Stimulated activated CD8-positive, alpha-beta memory T cell treated with anti-CD3 and anti-CD28 coated beads, Interleukin-4, amount 100 ng/mL, for 4 hours (primary cell): ENCODE measurements at places on chromosomes 4 and X.

DNA sequence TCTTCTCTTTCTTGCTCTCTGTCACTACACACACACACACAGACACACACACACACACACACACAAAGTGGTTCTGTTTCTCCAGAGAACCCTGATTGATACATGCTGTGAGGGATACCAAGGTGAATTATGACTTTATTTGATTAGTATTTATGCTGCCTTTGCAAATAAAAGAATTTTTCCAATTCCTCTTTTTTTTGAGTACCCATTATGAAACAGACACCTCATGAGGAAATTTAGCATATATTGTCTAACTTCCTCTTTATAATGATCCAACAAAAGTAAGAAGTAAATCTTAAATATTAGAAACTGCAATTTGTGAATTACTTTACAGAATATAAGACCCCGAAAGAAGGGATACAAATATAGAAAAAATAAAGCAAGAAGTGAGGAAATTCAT lies 14.3 kb upstream of the RAB28 start:
- no peak for DNase-seq

GRCh38 chr4:152684007-152684406 lies 4.2 kb upstream of the TMEM154 start:
- DNase-seq, result no peak

GRCh38 chrX:19902110-19902509 lies 14.7 kb upstream of the SH3KBP1 start:
- no peak for DNase-seq

DNA sequence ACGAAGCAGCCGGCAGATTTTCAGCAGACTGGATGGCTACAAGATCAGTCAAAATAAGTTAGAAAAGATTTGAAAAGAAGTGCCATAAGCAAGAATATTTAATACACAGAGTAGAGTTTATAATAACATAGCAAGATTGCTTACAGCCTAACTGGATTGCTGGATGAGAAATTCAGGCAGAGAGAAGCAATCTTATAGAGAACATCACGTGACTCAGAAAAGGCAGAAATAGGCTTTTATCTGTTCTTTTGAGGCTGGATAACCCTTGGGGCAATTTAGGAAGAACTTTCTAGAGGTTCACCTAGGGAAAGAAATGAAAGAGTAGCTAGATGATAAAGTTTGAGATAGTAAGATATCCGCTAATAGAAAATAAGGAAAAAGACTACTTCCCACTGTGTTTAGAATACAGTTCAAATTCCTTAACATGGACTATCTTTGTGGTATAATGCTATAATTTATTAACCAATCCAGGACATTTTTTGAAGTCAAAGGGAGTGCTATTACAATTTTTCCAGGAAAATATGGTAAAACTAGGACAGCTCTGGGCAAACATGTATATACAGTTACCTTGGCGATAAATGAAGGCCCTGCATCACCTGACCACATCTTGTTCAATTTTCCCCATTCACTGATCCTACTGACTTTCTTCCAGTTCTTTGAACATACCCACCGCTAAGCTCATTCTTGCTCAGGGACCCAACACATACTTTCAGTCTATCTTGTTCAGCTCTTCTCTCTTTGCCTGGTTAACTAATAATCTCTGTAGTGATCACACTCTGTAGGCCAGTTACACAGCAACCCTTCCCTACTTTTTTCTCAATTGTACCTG lies 12.7 kb upstream of the SPCS3 start:
- no peak for DNase-seq

DNA sequence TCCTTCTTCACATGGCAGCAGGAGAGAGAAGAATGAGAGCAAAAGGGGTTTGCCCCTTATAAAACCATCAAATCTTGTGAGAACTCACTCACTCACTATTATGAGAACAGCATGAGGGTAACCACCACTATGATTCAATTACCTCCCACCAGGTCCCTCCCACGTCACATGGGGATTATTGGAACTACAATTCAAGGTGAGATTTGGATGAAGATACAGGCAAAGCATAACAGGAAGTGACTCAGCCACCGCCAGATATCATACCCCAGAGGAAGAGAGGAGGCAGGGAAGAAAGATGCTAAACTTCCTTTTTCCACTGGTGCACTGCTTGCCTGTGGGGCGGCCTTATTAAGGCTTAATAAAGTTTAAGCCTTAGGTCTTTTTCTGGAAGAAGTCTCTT lies 766.1 kb downstream of the KCTD8 start:
- DNase-seq, result no peak

- DNase-seq, result no peak
These were observed 4.6 kb downstream of the PNMA5 start for GRCh38 chrX:152989292-152989658.

GRCh38 chr4:77800483-77801259 lies 18.5 kb downstream of the CNOT6L start:
- no peak for DNase-seq

DNA sequence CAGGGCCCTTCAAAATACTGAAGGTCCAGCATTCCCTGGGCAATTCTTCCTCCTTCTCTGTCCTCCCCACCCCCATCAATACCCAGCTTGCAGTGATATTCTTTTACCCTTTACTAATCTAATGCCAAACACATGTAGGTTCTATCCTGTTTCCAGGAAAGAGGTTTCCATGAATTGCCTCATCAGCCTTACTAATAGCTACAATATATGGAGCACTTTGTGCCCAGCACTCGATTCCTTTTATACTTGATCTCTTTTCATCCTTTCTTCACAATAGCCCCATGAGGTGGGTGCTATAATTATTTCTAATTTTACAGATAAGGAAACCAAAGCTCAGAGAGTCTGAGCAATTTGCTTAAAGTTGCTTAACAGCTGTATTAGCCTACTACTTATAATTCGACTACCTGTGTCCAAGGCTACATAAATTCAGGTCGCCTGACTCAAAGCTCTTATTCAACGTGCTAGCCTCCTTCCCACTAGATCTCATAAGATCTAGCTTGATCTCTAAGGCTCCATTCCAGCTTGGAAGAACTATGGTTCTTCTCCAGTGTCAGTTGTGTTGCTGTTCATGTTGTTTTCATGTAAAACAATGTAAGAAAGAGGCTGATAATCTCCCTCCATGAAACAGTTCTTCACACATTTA lies 229.6 kb upstream of the PGRMC2 start:
- no peak for DNase-seq

DNA sequence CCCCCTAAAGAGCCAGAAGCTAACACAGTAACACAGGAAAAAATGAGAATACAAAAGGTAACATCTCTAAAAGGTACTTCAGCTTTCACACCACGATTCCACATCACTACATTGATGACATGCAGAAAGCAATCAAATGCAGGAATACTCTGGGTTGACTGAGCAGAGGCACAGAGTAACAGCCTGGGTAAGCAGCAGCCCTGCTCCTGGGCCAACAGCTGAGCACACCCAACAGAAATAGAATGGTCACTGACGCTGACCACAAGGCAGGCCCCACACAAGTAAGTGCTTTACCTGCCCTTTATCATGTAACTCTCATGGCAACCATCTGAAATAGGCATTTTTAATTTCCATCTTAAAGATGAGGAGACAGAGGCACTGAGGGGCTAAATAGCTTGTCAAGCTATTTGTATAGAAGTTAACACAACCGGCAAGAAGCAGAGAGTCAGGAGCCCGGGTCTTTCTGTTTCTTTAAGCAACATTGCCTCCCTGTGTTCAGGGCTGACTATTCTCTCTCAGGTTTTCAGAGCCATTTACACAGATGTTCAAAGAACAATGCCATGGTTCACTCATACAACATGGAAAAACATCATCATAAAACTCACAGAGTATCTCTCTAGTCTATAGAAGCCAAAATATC lies 168.9 kb downstream of the ZNF674 start:
- no peak for DNase-seq

GRCh38 chr4:102420563-102421398 lies 75.5 kb upstream of the SLC39A8 start:
- DNase-seq, result no peak

GRCh38 chr4:78165758-78166157 lies 108.6 kb downstream of the FRAS1 start:
- DNase-seq, result no peak

DNA sequence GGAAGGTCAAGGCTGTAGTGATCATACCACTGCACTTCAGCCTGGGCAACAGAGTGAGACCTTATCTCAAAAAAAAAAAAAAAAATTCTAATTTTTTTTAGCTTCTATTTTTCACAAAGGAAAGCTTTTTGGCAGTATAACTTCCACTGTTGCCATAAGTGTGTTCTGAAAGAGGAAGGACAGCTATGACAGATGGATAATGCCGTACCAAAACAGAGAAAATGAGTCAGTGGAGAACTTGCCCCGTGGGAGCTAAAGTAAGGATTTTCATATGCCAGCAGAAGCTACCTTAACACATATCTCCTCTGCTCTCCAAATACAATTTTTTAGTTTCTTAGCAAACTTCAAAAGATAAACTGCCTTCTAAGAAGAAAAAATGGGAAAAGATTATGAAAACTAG lies 43.7 kb downstream of the RPS3A start:
- no peak for DNase-seq

DNA sequence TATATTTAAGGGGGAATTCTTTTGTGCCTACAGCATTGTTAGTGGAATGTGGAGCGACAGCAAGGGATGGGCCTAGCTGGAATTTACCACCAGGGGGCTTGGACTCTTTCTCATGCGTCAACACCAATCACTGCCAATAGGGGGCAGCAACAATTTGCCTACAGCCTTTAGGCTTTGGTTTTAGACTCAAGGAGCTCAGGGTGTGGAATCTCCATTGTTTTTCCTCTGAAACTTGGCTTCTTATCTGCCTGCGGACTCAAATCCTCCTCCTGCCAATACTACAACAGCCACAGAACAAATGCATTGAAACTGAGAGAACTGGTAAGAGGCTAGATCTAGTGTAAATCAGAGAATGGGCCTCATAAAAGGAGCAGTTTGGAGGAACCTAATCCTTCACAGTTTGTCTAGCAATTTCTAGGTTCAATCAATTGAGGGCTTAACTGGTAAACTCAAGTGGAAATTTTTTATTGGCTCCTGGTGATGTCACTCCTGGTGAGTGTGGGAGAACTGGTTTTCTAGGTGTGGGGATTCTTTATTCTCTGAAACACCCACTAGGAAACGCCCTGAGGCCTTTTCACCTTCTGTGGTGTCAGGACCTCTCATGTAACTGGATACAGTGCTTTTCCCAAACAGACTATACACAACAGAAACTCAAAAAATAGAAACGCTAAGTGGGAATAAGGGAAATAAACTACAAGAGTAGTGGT lies 27.9 kb upstream of the TMSB4X start:
- DNase-seq, result peak; percentile 44

DNA sequence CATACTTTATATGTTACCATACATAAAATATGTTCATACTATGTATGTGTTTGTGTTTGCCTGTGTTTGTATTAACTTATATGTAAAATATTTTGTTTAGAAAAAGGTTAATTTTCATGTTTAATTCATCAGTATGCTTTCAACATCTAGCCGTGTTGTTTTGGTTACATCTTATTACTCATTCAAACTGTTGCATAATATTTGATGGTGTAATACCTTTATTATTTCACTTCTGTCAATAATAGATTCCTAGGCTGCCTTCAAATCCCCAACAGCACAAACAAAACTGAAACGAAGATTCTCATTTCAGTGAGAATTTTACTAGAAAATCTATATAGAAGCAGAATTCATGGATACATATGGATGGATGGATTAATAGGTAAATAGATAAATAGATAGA lies 462.3 kb upstream of the ADGRL3 start:
- DNase-seq, result no peak

- no peak for DNase-seq
These were observed 87.0 kb upstream of the TSPAN5 start for GRCh38 chr4:98745366-98745765.

DNA sequence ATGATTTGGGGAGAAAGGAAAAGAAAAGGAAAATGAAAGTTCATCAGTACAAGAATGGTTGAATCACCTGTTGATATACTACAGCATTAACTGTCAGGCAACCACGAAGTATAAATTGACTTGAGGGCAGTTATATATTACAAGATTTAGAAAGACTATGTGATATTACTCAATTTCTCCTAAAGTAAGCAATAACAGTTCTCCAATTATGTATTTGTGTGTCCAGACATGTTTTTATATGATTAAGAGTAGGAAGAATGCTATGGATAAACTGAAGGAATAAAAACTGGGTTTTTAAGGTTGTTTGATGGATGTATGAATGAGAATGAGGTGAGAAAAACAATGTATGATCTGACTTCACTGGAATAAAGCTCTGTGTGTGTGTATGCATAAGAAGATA lies 2234.4 kb downstream of the ARAP2 start:
- DNase-seq, result no peak

GRCh38 chr4:101253121-101253520 lies 94.2 kb downstream of the PPP3CA start:
- no peak for DNase-seq

DNA sequence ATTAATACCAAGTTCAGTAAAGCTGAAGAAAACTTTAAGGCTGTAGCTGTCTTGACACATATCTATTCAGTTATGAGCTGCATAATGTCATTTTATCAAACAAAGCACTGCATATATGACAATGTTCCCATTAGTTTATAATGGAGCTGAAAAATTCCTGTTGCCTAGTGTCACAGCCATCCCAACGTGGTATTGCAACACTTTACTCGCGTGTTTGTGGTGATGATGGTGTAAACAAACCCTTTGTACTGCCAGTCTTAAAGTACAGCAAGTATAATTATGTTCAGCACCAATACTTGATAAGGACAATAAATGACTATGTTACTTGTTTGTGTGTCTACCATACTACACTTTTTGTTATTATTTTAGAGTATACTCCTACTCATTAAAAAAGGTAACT lies 1415.6 kb upstream of the PCDH7 start:
- no peak for DNase-seq

- DNase-seq, result no peak
These were observed 784 bp upstream of the ANXA5 start for GRCh38 chr4:121697564-121697963.

- no peak for DNase-seq
These were observed 257.1 kb upstream of the RPS6KA3 start for GRCh38 chrX:20523626-20524312.

DNA sequence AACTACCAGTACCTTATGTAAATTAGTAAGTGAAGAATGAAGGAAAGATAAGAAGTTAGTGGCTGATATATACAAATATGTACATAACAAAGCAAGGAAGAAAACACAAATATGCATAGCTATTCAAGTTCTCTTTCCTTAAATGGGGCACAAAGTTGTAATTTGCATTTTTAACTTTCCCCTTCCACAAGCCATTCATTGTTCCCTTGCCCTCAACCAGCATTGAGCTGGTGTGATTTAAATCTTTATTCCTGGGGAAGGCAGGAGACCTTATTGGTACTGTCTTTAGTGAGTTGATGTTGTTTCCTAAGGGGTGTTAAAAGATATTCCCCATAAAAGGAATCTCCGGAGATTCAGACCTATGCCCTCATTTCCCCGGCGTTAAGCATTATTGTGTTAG lies 735.3 kb downstream of the PCDH18 start:
- DNase-seq, result no peak

- DNase-seq, result no peak
These were observed 593.2 kb downstream of the ZNF674 start for GRCh38 chrX:45952030-45952429.

DNA sequence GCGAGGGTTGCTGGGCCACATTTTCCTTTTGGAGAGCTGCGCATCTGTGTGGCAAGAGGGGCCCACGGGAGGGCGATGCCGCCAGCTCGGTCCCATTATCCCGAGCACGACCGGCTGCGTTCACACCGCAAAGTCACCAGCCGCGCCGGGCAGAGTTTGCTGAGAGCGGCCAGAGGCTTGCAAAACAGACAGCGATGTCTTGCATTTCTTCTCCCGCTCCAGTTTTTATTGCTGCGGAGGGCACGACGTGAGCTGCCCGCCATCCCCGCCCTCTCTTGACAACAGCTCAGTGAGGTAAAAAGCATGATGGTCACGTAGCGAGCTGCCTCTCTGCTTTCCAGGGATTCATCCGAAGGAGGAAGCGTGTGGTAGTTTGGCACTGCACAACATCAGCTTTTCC lies 102.1 kb upstream of the TENM3 start:
- no peak for DNase-seq

- DNase-seq, result no peak
These were observed at the start of gene FSTL5 for GRCh38 chr4:162163892-162164759. Gene FSTL5, minus strand, starts transcription at chr4:162164000. Its CDS starts 52,604 bp downstream, at chr4:162111396.
